ENCODE measurements at places on chromosomes 3 and 15. TPM values are rescaled to one million over a fixed set of nuclear protein-coding genes. Genes with fewer than 3 reads are reported as not detected.

The PLCL2 gene
- 33.5 TPM for total RNA-seq

The C2CD4A gene
- not detected for total RNA-seq

The ARRDC4 gene
- 48.2 TPM for total RNA-seq

The AHSG gene
- total RNA-seq = not detected

The DNAH12 gene
- total RNA-seq = 0.80 TPM

DNA sequence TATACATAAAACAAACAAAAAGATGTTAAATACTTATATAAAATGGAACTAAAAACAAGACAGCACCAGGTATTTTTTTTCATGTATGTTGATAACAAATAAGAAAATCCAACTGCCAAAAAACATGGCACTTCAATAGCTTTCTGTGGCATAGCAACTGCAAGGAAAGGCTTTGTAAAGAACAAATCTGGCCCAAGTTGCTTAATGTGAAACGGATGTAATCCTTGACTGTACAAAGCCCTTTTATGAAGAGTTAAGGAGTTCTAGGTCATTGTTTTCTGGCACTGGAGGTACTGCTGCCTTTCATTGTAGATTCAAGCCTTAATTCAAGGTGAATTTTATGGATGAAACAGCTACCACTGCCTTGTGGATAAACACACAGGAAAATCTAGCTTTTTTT, 68.8 kb upstream of the SLC12A8 start:
- DNase-seq = no peak

DNA sequence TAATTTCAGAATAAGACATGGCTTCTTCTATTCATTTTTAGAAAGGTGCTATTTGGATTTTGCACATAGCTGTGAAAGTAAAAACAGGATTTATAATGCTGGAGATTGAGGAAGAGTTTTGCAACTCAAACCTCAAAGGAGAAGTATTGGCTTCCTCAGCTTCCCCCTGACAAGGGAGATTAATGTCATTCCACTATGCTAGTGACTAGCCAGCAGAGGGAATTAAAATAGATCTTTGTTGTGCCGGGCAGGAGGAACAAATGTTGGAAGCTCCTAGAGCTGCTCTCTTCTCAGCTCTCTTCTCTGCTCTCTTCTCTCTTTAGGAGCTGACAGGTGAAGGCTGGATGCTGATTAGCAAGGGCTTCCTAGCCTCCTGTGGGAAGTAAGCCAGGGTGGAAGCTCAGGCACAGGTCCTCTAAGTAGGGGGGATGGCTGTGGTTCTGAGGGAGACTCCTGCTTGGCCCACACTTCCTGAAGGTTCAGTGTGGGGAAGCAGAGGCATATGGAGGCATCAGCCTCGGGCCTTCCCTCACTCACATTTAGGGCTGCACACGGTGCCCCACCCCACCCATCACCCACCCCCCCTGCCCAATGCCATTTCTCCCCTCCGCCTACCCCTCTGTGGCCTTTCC, 29.6 kb downstream of the CX3CR1 start:
- no peak for DNase-seq

GRCh38 chr3:105062853-105063252, 303.9 kb upstream of the ALCAM start:
- no peak for DNase-seq

GRCh38 chr15:85619992-85620689, 174.6 kb downstream of the KLHL25 start:
- no peak for DNase-seq

GRCh38 chr15:59174835-59175831, 31.5 kb upstream of the LDHAL6B start:
- no peak for DNase-seq

- DNase-seq = no peak
Measured at GRCh38 chr3:44886561-44886960, 12.2 kb downstream of the TGM4 start.

- DNase-seq = no peak
Measured at GRCh38 chr3:143881095-143881494, 32.8 kb upstream of the SLC9A9 start.

GRCh38 chr3:98964784-98965183, 63.3 kb upstream of the DCBLD2 start:
- no peak for DNase-seq

GRCh38 chr15:41523097-41523496, 9.5 kb upstream of the LTK start:
- no peak for DNase-seq

- DNase-seq = no peak
Measured at GRCh38 chr3:6444888-6445658, 415.8 kb upstream of the GRM7 start.

DNA sequence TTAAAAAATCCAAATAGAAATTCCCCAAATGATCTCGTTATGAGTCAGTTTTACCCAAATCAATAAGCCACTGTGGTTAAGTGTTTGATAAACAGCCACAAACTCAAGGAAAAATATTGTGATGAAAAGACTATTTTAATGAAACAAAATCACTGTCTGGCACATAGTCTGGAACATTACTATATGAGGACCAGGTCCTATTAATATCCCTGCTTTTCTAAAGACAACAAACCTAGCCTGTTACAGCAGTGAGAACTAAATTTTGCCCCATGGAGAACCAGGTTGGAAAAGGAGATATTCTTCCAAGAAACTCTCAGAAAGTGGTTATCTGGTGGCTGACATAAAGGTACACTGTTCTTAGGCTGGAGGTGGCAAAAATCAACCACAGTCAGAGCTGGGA, 27.7 kb upstream of the ZNF385D start:
- no peak for DNase-seq

DNA sequence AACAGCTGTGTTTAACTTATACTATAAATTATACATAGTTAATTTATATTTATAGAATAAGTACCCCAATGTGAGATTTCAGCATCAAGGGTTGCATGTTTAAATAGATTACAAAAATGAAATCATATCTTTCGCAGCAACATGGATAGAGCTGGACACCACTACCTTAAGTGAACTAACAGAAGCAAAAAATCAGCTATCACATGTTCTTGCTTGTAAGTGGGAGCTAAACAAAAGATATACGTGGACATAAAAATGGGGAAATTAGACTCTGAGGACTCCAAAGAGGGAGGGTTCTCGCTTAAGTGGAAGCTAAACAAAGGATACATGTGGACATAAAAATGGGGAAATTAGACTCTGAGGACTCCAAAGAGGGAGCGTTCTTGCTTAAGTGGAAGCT, 626.5 kb upstream of the DPPA4 start:
- DNase-seq = no peak

GRCh38 chr3:41711651-41712050, 250.3 kb downstream of the ULK4 start:
- no peak for DNase-seq

- DNase-seq = no peak
Measured at GRCh38 chr3:184110316-184110725, 13.5 kb downstream of the HTR3E start.

GRCh38 chr15:76253691-76254473, 57.4 kb downstream of the ETFA start:
- DNase-seq = no peak

DNA sequence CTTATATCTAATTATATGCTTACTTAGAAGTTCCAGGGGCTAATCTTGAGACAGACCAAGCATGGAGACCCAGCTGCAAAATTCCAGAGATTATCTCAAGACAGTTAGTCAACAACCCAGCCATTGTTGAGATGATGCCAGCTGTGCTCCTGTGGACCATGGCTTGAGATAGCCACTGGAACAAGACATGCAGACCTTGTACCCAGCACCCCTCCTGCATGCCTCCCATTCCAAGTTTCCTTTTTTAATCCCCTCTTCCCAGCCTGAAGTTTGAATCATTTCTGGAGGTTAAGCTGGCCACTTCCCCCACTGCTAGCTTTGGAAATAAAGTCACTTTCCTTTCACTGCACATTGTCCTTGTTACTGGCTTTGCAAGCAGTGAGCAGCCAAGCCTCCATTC, 53.8 kb downstream of the IMPG2 start:
- no peak for DNase-seq
